ENCODE measurements at places on chromosomes 4 and X.

DNA sequence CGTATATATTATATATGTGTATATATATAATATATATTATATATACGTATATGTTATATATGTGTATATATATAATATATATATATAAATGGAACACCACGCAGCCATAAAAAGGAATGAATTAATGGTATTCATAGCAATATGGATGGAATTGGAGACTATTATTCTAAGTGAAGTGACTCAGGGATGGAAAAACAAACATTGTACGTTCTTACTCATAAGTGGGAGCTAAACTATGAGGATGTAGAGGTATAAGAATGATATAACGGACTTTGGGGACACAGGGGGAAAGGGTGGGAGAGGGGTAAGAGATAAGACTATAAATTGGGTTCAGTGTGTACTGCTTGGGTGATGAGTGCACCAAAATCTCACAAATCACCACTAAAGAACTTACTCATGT, 1388.9 kb downstream of the C4orf33 start:
- DNase-seq, result no peak

- DNase-seq, result no peak
Measured at GRCh38 chrX:43592597-43592996, 63.5 kb upstream of the MAOA start.

DNA sequence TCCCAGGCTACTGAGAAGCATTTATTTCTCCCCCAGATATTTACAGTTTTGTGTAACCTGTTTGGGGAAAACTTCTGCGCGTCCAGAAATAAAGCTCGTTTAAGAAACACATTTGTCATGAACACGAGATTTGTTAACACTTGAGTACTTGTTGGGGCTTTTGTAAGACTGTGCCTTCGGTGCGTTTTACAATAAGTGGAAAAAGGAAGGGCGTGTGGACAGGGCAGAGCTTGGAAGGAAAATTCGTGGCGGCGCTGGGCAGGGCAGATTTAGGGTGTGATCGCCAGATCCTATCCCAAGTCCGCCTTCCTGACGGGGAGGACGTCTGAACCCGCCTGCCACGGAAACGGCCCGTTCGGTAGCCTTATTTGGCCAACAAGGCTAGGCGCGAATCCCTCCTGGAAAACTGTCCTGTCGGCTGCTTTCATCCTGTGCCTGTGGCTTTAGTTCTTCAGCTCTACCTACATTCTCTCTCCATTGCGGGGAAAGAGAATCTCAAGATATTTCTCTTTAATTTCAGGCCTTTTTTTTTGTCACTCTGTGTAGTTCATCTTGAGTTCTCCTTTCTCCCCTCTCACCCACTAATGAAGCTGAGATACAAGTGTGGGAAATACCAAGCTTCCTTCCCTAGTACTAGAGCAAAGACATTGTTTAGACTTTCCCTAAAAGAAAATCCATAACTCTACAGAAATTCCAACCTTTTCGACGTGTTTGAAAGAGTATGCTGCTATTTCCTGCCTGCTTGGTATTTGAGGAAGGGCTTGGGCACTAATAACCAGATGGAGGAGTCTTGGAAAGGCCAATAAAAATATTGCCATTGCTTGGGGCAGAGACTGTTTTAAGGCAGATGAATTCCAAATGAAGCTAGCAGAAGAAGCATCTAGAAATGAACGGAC, 982 bp downstream of the PDLIM5 start:
- DNase-seq, result no peak

DNA sequence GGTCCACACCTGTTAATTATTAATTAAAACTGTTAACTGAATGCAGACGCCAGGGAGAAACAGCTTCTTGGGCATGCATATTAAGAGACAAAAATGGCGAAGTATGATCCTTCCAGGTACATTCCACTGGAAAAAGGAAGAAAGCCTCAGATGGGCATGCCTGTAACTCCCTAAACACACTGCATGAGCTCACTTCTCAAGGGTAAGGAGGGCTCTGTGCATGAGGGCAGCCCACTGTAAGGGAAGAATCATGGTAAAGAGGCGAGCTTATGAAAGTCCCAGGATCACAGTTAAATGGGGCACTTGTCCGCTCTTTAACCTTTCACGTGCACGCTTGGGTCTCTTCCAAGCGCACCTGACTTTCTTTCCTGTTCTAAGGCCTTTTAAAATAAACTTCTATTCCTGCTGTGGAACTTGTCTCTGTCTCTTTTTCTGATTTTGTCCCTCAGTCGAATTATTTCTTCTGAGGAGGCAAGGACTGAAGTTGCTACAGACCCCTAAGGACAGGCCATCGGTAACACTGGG, 321.7 kb downstream of the PPP1R2C start:
- no peak for DNase-seq

DNA sequence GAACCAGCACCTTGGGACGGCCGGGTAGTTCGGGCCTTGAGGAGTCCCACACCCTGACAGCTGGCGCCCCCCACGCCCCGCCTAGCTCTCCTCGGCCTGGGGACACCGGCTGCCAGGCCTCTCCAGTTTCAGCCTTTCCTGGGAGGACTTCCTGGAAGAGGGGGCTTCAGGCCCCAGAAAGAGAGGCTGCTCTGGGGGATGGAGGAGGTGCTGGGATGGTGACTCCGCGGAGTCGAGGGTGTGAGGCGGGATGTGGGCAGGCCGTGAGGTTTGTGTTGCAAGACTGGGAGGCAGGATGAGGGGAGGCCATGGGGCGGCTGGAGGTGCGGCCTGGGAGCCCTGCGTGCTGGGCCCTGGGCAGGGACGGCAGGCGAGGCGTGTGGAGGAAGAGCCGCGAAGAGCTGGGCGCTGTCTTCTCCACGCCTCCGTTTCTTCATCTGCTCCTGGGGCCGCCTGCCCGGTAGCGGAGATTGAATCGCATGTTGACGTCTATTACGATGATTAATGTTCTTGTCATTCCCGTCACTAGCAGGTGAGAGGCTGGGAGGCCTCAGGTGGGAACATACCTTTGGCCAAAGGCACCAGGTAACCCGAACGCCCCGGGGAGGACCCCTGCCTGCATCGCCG, 918 bp upstream of the FGFRL1 start:
- DNase-seq, result no peak

DNA sequence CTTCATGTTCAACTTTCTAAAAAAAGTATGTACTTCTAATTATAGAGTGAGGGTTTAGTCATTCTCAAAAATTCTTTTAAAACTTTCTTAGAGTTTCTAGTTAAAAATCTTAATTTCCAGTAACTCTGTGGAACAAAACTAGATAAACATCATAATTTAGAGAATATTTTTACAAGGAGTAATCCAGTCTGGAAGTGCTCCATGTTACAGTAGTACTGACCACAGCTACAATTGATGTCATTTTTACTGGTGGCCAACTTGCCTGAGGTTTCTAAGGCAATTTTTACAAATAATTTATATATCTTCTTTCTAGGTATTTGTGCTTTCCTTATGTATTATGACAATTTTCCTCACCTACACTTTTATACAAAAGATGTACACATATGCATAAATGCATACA, 490.4 kb downstream of the CENPC start:
- DNase-seq, result no peak

- no peak for DNase-seq
Measured at GRCh38 chrX:73847991-73848390, 285.0 kb downstream of the CHIC1 start.

DNA sequence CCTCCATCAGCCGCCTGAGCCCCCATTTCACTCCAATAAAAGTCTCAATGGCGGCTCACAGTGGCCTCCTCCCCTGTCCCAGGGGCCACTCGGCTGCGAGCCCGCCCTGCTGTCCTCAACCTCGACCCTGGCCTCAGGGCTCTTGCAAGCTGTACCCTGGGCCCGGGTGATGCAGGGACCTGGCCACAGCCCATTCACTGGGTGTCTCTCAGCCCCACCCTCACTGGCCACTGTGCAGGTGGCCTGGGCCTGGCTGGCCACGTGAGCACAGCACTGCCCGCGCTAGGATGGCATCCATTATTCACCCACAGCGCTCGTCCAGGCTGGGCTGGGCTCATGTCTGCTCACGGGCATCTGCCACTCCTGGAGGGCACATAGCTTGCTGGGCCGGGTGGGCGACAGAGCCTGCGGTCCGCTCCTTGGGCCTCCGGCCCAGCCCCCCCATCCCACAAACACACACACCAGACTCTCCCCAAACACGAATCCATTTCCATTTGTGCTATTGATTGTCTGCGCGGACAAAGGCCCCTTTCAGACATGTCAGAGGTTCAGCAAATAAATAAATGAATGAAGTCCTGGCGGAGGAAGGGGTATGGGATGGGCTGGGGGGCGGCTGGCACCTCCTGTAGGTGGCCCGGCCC, 16.5 kb upstream of the FGFR3 start:
- DNase-seq, result no peak

GRCh38 chrX:54785901-54786300, 12.2 kb downstream of the ITIH6 start:
- no peak for DNase-seq

DNA sequence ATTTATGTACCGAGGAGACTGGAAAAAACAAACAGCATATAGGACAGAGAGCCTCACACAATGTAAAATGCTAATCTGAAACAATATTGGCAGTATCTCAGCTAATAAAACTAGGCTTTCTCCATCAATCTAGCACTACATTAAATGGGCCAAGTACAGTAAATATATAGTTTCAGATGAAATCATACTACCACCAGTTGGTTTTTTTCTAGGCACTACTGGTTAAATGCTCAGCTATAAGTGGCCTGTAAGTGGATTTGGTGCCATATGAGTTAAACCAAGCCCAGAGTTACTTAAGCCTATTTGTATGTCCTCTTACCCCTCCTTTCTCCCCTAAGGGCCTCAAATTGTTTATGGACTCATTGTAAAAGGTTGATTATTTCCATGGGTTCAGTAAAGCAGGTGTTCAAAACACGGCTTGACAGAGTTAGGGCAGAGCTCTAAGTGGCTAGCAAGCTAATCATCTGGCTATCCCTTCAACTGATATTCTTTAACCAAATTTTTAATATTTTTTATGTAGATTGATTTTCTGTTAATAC, 57.5 kb downstream of the FAM13A start:
- no peak for DNase-seq

DNA sequence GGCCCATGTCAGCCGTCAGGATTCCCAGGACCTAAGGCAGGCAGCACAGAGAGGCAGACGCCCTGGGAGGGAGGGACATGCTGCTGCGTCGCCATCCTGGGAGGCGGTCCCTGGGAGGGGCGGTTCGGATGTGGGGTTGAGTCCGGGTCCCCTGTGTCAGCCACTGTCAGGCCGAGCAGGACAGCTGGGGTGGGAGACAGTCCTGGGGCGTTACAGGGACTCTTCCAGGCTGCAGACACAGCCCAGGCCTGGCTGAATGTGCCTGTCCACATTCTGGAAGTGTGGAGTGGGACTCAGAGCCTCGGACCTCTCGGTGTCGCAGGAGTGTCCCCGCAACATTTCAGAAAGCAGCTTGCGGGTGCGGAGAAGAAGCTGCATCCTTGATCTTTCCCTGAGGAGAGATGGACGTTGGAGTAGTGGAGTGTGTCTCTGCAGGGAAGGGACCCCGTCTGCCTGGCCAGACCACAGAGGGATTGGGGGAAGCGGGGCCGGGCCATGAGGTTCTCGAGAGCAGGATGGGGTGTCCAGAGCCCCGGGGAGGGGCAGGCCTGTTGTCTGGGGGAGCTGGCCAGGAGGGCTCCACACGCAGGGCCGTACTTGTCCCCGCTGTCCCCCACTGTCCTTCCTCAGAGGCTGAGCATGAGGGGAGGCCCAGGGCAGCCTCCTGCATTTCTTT, 6.1 kb downstream of the AKAP17A start:
- DNase-seq, result no peak

DNA sequence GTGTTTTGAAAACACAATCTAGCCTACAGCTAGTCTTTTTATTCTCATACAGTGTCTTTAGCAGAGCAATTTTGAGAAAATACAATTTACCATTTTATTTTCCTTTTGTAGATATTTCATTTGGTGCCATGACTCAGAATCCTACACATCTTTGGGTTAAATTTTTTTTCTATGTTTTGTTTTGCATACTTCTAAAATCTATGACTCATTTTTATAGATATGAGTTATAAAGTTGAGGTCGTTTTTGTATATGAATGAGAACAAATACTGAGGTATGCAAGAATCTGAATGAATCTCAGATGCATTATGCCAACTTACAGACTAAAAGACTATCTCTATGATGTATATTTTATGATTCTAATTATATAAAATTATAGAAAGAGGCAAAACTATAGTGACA, 206.5 kb upstream of the ANXA10 start:
- no peak for DNase-seq

DNA sequence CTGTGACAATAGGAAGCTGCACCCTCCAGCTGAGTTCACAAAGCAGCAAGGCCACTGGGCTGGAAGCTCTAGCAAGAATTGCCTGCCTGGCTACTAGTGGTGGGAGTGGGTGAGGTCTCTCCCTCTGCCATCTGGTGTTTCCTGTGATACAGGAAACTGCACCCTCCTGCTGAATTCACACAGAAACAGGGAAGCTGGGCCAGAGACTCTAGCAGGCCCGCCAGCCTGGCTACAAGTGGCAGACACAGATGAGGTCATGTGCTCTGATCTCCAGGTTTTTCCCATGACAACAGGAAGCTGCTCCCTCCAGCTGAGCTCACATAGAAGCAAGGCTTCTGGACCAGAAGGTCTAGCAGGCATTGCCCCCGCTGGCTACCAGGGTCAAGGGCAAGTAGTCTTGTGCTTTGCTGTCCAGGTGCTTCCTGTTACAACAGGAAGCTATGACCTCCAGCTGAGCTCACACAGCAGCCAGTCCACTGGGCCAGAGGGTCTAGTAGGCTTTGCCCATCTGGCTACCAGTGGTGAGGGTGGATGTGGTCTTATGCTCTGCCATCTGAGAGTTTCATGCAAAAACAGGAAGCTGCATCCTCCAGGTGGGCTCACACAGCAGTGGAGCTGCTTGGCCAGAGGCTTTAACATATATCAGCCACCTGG, 41.5 kb upstream of the ZXDA start:
- DNase-seq, result no peak

DNA sequence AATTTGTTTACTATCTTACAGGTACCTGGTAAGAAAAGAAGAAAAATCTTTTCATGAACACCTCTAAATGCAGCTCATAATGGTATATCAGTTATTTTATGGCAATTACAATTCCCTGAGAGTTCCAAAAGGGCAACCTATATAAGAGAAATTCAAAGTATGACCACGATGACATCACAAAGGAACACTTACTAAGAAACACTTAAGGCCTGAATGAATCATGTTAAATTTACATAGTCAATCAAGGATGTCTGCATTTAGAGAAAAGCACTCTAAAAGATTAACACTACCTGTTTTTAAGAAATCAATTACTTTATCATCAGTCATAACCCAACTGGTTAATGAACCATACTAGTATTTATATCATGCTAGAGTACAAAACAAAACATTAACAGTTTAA, 63.9 kb downstream of the LCORL start:
- no peak for DNase-seq

DNA sequence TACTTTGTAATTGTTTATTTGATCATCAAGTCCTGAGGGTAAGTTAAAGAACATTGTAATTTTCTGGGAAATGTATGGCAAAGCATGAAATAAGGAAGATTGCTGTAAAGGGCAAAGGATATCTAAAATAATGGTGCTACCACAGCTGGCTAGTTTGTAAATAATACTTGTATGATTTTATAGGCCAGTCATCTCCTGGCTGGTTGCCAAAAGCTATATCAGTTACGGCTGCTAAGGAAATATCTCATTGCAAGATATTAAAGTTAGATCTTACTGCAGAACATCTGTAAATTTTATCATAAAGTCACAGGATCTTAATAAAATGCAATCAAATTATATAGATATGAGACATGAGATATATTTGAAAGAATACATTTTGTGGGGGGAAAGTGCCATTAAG, 150.8 kb upstream of the CXCL13 start:
- no peak for DNase-seq
